CD8-positive, alpha-beta T cell (primary cell): ENCODE measurements at places on chromosomes 11 and 22.

DNA sequence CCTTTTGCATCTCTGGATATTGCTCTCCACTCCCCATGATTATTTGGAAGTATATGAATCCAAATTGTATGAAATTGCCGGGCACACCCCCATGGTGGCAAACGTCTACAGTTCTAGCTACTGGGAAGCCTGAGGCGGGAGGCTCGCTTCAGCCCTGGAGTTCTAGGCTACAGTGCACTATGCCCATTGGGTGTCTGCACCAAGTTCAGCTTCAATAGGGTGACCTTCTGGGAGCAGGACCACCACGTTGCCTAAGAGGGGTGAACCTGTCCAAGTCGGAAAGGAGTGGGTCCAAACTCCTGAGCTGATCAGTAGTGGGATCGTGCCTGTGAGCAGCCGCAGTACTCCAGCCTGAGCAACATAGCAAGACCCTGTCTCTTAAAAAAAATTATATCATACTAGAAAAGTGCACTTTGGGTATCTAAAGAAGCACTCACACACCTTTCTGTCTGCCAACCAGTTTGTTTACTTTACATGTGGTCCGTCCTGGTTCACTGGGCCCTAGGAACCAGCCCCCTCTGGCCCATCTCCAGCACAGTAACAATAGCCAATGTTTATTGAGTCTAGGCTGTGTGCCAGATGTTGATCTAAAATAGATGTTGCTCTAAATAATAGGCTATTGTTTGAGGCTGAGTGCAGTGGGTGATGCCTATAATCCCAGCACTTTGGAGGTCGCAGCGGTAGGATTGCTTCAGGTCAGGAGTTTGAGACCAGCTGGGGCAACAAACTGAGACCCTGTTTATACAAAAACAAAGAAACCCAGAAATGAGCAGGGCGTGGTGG lies 16.4 kb upstream of the KAT5 start:
- DNase-seq: no peak

DNA sequence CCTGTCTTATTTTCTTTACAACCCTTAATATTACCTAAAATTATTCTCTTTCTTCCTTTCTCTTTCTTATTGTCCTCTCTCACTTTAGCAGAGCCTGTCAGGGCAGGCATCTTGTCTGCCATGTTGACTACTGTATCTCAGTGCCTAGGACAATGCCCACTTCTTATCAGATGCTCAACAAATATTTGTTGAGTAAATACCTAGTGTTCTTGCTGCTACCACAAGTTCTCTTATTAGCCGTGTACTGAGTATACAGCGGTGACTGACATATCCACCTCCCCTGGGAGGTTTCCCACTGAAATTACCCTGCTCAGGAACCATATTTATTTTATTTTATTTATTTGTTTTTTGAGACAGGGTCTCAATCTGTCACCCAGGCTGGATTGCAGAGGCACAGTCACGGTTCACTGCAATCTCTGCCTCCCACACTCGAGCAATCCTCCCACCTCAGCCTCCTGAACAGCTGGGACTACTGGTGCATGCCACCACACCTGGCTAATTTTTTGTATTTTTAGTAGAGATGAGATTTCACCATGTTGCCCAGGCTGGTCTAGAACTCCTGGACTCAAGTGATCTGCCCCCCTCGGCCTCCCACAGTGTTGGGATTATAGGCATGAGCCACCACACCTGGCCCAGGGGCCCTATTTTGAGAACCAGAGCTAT lies 6.7 kb downstream of the HPX start:
- DNase-seq: no peak

DNA sequence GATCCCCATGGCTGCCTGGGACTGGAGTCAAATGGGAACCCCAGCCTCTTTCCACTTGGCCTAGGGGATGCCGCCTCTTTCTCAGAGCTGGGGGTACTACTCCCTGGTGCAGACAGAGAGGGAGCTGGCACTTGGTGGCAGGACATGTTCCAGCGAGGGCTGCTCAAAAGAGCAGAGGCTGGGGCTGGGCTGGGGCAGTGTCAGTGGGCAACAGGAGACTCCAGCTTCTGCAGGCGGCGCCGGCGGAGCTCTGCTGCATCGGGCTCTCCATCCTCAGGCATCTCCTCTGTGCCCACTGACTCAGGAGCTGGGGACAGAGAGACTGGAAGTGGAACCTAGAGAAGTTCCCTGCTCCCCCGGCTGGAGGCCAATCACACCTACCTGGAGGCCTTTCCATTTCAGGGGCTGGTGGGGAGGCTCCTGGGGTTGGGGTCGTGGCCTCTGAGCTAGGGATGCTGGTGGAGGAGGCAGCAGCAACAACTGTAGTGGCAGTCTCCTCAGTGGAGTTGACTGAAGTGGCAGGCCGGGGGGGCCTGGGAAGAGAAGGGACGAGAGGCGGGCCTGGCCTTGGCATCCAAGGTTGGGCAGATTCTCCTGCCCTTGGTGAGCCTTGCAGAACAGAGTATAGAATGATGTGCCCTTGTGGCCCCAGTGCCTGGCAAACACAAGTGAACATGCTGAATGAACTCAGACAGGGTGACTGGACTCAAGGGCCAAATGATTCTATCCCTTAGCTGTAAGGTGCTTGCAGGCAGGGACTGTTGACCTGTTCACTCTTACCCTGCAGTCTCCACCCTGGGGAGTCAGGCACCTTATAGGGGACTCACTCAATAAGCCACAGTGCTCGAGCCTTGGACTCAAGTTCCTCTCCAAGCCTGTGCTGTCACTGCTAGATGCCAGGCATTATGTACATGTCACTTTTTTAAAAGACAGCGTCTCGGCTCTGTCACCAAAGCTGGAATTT lies 5.9 kb downstream of the SYVN1 start:
- DNase-seq: no peak

DNA sequence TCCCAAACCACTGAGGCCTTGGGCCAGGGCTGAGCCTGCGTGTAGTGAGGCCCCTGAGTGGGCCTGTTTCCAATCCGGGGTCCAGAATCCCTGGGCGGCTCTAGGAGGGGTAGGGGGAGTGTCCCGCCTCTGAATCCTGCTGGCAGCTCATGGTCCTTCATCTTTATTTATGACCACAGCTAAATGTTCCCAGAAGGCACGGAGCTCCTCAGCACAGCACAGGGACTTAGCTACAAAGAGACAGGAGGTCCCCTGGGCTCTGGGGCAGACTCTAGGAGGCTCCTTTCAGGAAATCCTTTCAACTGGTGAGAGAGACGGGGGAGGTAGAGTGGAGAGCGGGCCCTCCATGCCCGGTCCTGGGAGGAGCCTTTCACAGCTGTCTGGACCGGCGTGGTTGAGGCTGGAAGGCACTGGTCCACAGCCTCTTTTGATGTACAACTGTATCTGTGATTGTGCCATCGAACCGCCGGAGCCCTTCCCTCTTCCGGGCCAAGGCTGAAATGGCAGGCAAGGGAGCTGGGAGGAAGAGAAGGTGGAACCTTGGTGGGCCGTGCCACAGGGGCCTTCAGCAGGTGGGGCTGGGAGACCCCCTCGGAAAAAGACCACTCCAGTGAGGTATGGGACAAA lies 46.8 kb downstream of the SCUBE1 start:
- DNase-seq: no peak

DNA sequence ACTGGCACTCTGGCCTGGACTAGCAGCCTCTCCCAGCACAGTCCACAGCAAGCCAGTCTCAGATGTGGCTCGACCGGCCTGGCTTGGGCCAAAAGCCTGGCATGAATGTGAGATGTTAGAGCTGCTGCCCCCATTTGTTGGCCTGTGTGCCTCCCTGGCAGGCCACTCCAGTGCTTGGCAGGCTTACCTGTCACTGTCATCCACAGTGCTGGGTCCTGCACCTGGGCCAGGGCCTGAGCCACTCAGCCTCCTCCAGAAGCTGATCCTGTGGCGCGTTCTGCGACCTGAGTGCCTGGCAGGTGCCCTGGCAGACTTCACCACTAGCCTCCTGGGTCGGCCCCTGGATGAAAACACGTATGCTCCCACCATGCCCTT lies 36.1 kb downstream of the RRP8 start:
- DNase-seq: no peak

DNA sequence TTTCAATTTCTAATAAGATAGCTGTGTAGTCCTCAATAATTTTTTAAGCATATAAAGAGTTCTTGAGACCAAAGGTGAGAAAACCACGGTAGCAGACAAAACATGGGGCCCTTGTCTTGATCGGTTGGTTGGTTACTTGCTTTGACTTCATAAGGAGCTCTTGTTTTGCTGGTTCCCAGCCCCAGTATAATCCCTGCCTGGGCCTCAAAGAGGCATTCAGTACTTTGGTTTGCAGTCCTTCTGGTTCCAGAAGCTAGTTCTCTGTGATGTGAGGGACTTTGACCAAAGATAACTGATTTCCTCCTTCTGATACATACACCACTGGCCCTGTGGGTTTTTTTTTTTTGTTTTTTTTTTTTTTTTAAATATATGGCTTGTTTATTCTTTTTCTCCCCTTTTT lies 17.1 kb downstream of the MARK2 start:
- no peak for DNase-seq

- DNase-seq: no peak
These were observed 22.2 kb downstream of the SVIP start for GRCh38 chr11:22807391-22807790.

- no peak for DNase-seq
These were observed 43.9 kb downstream of the GAB2 start for GRCh38 chr11:78373689-78374088.

DNA sequence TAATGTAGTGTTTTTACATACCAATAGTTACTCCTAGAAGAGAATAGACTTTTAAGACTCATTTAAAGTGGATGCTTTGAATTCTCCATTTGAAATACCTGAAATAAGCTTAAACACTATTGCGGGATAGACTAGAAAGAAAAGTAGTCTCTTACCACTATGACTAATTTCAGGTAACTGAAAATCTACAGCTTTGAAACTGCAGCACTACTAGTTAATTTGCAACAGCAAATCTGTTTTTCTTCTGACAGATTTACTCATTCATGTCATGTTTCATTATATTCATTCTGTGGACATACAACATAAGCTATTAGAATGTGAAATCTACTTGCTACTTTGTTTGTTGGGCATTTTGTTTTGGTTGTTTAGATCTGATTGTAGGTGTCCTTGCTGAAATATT lies 153.6 kb downstream of the MAML2 start:
- no peak for DNase-seq

- no peak for DNase-seq
These were observed 10.7 kb downstream of the LSP1 start for GRCh38 chr11:1863352-1864216.

GRCh38 chr22:48053486-48053885 lies 1291.0 kb downstream of the TBC1D22A start:
- DNase-seq: no peak

DNA sequence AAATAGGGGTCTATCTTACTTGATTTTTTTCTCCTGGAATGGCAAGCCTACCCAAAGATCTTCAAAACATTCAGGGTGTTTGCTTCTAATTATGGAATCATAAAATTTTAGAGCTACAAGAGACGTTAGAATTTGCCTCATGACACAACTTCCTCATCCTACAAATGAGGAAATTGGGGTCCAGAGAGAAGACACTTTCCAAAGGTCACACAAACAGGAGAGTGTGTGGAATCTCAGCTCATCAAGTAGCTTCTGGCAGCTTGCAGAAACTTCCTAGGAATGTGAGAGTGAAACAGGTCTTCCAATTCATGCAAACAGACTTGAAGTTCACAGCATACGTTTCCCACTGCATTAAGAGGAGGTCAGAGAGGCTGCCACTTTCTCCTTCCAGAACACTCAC lies 976.0 kb downstream of the OPCML start:
- DNase-seq: no peak

DNA sequence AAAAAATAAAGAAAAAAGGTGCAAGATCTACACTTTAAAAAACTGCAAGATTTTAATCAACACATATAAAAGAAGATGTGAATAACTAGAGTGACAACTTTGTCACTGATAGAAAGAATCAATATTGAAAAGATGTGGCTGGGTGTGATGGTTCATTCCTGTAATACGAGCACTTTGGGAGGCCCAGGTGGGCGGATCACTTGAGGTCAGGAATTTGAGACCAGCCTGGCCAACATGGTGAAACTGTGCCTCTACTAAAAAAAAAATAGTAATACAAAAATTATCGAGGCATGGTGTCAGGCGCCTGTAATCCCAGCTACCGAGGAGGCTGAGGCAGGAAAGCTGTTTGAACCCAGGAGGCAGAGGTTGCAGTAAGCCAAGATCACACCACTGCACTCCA lies 21.0 kb upstream of the FBLN1 start:
- no peak for DNase-seq

- no peak for DNase-seq
These were observed 55.1 kb upstream of the SEPTIN5 start for GRCh38 chr22:19658967-19659804.

DNA sequence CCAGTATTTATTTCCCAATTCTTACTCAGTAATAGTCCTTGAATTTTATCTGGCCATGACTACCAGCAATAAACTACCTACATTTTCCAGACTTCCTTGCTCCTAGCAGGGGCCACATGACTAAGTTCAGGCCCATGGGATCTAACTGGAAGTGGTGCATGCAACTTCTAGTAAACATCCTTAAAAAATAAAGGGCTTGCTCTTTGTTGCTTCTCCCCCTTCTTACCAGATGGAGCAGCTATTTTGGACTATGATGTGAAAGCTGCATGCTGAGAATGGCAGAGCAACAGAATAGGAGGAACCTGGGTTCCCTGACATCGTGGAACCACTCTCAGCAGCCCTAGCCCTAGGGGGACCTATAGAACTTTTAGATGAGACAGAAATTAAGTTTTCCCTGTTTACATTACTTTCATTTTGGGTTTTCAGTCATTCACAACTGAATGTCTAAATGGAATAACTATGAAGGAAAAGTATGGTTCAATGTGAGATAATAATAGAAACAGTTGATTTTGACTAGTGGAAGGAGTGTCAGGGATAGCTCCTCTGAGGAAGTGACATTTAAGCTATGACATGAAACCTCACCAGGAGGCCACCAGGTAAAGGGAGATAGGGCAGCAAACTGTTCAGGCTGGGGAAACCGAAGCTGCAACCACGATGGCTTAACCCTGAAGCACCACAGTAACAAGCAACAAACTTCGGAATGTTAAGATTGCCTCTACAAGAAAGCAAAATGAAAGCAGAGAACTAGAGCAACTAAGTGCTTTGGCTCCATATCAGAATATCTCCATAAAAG lies 48.9 kb downstream of the PHF21A start:
- no peak for DNase-seq

DNA sequence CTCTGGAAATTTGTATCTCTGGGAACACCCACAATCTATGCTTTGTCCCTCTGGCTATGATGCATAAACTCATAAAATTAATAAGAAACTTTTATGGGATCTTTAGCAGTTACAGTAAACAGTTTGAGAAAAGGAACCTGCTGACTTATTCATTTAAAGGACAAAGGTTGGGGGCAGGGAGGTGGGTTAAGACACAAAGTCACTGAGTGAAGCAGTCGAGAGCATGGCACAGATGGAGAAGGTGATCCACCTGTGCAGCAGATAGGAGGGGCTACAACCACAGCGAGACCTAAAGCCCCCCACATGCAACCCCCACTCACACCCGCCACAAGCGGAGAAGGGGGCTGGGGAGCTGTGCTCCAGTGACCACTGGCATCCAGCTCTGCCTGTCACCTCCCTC lies 45.0 kb downstream of the SMCO4 start:
- no peak for DNase-seq

GRCh38 chr22:45704648-45705047 lies 33.0 kb downstream of the ATXN10 start:
- no peak for DNase-seq

GRCh38 chr22:17781319-17782031 lies 7.2 kb upstream of the BID start:
- peak; percentile 56 for DNase-seq
